KBM-7 (cell line): ENCODE measurements at places on chromosomes 1 and 21.

DNA sequence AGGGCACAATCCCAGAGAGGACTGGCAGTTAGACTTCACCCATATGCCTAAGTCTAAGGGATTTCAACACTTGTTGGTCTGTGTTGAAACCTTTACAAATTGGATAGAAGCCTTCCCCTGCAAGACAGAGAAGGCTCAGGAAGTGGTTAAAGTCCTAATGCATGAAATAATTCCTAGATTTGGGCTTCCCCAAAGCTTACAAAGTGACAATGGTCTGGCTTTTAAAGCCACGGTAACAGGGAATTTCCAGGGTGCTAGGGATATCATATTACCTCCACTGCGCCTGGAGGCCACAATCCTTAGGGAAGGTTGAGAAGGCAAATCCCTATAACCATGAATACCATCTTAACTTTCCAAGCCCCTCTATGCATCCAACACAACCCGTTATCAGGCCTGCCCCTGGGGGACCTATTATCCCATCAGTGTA lies 3.3 kb upstream of the FMO4 start:
- no peak for DNase-seq

GRCh38 chr1:223242382-223242955 lies 99.4 kb upstream of the TLR5 start:
- no peak for DNase-seq

DNA sequence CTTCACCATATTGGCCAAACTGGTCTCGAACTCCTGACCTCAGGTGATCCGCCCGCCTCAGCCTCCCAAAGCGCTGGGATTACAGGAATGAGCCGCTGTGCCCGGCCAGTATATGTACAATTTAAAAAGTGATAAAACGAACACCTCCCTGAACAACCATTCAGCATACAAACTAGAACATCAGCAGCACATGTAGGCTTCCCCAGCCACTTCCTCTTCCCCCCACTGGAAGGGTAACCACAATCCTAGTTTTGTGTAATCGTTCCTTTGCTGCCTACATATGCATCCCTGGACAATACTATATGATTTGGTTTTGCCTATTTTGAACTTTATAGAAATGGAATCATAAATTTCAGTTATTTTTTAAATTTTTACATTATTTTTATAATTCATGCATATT lies 60.4 kb downstream of the DESI2 start:
- DNase-seq, result peak; percentile 66

- no peak for DNase-seq
Measured at GRCh38 chr1:65175171-65176055, 27.4 kb downstream of the AK4 start.

GRCh38 chr1:232110281-232111090 lies 483.9 kb downstream of the DISC1 start:
- DNase-seq, result no peak

DNA sequence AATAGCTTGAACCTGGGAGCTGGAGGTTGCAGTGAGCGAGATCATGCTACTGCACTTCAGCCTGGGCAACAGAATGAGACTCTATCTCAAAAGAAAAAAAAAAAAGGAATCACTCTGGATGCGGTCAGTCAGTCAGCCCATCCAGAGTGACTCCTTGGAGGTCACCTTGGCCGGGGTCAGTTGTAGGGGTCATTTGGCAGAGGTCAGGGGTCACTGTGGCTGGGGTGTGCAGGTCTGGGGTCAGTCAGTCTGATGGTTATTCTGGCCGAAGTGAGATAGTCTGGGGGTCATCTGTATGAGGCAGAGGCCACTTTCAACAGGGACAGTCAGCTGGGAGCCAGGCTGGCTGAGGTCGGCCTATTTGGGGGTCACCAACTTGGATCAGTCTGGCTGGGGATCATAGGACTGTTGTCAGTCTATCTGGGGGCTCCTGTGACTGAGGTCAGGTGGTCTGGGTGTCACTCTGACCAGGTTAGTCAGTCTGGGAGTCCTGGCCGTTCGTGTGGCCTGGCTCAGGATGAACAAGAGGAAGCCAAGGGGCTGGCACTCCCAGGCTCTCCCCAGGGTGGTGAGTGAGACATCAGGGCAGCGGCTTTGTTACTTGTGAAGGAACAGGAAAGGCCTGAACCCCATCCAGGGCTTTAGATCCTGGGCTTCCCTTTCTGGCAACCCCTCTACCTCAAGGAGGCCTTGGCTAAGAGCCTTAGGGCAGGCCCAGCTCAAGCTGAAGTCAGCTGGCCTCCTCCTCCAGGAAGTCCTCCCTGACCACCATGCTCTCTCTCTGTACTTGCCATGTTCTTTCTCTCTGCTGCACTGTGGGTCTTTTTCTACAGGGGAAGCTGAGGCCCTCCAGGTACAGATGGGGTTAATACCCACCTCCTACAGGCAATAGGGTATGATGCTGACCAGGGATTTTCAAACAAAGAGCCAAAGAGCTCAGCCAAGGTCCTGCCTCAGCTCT lies 15.1 kb downstream of the PTPRU start:
- no peak for DNase-seq

DNA sequence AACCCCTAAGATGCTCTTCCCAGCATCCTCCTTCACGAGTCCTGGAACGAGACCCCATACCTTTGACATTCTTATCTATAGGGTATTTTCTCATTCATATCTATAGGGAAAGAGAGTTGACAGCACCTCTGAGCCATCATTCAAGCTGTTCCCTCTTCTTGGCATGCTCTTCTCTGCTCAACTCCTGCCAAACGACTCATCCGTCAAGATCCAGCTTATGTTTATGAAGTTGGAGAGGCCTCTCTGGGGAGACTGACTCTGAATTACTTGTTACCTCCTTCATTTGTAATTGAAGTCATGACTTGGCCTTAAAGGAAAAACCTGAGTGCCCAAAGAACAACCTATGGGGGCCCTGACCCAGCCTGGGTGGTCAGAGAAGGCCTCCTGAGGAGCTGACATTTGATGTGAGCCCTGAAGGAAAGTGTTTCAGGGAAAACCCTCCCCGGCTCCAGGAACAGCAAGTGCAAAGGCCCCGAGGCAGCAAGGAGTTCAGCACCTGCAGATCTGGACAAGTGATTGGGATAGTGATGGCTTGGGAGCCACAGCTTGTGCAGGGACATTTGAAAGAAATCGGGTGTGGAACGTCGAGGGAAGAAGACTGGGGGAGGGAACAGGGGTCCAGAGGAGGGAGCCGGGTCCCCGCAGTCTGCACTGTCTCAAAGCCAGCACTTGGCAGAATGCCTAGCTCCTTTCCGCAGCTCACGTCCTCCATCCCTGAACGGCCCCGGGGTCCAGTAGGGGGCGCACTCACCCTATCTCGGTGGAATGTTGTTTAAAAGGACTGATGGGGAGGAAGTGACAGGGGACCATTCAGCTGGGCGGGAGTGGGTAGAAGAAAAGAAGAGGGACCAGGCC lies 14.0 kb upstream of the CDA start:
- DNase-seq, result peak; percentile 94

DNA sequence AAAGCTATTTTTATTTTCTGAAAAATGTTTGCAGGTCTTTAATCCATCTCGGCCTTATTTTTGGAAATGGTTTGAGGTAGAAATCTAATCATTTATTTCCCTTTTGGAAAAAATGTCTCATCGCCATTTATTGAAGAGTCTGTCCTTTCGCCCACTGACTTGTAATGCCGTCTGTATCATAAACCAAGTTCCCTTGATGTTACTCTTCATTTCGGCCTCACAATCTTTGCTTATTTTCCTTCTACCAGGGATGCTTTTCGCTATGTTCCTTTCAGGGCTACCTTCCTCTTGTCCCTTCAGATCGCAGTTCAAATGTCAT lies 422 bp upstream of the RLF start:
- no peak for DNase-seq

DNA sequence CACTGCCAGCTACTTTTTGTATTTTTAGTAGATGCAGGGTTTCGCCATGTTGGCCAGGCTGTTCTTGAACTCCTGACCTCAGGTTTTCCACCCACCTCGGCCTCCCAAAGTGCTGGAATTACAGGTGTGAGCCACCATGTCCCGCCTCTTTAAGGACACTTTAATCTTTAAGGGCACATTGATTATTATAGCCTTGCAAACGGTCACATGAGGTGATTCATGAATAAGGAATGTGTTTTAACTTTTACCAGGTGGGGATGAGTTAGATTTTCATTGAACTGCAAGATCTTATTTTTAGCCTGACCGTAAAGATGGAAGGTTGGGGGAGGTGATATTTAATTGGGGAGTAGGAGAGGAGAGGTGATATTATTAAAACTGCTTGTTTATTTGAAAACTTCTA lies 61.9 kb downstream of the TBCE start:
- no peak for DNase-seq

GRCh38 chr21:44508711-44509445 lies 31.1 kb downstream of the KRTAP10-1 start:
- no peak for DNase-seq

GRCh38 chr1:32470991-32471694 lies 6.3 kb downstream of the ZBTB8B start:
- peak; percentile 86 for DNase-seq

- no peak for DNase-seq
Measured at GRCh38 chr1:65458730-65459396, 38.4 kb downstream of the LEPR start.

DNA sequence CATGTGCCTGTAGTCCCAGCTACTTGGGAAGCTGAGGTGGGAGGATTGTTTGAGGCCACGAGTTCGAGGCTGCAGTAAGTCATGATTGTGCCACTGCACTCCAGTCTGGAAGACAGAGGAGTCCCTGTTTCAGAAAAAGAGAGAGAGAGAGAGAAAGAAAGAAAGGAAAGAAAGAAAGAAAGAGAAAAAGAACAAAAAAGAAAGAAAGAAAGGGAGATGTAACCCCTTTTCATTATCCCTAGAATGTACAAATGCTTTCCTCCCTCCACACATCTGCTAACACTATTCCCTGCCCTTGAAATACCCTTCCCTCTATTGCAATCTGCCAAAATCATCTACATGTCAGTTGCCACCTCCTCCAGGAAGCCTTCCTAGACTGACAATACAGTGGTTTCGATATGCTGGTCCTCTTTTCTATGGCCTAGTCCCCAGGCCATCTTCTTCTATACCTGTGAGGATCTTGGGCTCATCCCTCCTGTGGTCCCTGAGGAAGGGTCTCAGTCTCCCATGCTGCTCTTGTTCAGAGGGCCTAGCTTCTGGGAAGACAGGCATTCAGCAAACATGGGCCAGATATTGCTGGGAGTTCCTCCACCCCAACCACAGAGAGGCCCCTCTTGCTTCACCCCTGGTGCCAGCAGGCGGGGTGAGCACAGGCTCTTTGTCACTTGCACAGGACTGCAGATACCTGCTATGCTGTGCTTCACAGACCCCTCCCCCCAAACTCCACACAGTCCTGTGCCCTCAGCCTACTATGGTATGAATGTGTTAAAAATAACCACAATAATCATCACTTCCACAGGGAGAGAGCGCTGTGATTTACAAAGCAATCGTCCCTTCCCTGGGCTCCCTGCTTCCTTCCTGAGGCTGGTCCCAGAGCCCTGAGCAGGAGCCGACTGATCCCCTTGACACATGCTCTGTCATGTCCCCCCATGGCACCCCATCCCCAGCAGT lies 14.1 kb downstream of the ADGRB2 start:
- no peak for DNase-seq
